ENCODE measurements at places on chromosomes 1 and 21.

GRCh38 chr1:232556351-232556750 is 73.6 kb downstream of the SIPA1L2 start:
- no peak for DNase-seq

- no peak for DNase-seq
Measured at GRCh38 chr1:160093624-160094290, 4.7 kb downstream of the IGSF8 start.

DNA sequence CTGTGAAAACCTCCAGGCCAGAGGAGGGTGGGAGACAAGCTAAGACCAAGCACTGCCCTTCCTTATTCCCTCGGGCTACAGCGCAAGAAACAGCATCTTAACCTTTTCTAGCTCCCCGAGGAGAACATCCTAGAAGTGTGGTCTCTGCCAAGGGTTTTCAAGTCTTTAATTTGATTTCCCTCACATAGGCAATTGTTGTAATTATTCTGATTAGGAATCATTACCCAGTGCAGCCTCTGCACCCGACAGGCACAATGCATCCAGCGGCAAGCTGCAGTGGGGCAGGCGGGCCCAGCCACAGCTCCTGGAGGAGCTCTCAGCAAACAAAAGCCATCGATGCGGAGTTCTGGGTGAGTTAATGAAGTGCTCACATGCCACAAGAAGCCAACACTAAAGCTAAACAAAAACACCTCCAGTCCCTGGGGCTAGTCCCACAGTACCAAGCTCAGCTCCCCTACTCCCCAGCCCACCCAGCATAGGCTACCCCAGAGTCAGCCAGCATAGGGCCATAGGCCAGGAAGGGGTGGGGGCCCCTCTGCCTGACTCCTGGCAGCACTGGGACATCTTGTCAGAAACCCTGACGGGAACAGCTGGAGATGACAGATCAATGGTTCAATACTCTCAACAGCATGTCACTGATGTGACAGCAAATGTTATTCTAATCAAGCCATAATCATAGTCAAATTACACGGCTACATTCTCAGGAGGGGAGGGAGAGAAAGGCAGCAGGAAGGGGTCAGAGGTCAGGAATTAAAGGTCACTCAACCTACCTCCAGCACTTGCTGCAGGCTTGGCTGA is 42.5 kb downstream of the ERI3 start:
- no peak for DNase-seq

DNA sequence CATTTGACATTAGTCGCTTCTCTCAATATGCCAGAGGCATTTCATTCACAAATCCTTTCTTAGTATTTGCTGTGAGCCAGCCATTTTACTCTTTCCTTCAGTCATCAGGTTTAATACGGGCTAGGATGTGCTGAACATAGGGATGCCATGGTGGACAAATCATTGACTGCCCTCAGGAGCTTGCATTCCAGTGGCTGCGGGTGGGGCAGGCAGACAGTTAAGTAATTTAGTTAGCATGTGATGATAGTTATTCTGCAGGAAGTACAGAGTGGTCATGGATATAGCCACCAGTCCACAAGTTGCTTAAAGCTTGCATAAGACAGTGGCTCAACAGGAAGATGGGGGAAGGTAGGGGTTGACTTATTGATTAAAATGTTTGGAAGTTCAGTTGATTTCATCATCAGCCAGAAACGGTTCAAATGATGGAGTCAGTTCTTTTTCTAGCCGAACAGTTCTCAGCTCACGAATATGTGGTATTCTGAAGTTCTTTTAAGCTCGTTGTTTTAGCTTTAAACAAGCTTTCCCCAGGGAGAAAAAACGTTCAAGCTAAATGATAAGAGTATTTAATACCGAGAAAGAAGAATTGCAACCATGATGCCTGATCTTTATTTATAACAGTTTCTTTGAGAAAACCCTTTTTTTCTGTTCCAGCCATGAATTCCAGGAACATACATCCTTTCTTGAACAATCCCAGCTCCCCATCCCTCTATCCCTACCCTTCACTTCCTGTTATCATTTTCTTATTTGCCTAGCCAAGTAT is 1.4 kb downstream of the SLC22A15 start:
- peak; percentile 88 for DNase-seq

DNA sequence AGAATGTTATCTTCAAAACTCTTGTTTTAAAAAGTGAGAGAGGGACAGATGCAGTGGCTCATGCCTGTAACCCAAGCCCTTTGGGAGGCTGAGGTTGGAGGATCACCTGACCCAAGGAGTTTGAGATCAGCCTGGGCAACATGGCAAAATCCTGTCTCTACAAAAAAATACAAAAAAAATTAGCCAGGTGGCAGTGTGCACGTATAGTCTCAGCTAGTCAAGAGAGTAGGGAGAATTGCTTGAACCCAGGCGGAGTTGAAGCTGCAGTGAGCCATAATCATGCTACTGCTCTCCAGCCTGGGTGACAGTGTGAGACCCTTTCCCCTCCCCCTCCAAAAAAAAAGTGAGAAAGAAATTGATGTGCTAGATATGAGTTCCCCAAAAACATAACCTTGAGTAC is 131.0 kb downstream of the KCNT2 start:
- no peak for DNase-seq

DNA sequence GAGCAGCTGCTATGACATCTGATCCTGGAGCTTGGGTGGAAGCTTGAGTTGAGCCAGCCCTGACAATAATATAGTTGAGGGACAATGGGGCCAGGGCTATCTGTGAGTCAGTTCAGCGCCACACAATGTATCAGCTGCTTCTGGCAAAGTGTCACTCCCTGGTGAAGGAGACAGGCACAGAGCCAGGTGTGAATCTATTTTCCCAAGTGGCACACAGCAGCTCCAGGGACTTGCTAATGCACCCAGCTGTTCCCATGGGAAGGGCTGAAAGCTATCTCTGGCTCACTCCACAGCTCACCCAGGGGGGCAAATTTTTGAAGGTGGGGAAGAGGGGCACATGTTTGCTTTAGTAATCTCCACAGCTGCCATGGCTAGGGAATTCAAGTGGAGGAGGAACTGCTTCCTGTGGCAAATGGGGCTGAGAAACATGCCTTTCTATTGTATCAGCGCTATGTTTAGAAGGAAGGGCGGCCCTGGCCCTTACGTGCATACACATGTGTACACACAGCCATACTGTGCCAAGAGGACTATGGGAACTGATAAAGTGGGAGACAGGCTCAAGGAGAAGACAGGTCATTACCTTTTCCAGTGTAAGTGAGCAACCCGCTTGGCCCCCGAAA is 2.2 kb downstream of the CYB5R1 start:
- DNase-seq = no peak

GRCh38 chr1:54220004-54220811 is 20.2 kb downstream of the MRPL37 start:
- no peak for DNase-seq

DNA sequence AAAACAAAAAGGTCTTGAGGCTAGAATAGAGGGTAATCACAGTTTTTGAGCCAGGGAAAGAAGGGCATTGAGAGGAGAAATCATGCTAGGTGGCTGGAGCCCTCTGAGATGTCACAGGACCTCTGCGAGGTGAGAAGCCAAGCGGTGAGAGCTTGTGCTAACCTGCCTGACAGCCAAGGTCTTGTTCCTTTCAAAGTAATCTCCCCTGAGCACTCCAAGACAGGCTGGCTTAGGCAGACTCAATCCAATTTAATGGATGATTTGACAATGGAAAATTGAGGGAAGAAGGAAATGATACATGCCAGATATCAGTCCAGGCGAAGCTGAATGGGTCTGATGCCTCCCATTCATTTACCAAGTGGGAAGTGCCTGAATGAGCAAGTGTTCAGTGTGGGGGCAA is 311.9 kb upstream of the PTBP2 start:
- no peak for DNase-seq

DNA sequence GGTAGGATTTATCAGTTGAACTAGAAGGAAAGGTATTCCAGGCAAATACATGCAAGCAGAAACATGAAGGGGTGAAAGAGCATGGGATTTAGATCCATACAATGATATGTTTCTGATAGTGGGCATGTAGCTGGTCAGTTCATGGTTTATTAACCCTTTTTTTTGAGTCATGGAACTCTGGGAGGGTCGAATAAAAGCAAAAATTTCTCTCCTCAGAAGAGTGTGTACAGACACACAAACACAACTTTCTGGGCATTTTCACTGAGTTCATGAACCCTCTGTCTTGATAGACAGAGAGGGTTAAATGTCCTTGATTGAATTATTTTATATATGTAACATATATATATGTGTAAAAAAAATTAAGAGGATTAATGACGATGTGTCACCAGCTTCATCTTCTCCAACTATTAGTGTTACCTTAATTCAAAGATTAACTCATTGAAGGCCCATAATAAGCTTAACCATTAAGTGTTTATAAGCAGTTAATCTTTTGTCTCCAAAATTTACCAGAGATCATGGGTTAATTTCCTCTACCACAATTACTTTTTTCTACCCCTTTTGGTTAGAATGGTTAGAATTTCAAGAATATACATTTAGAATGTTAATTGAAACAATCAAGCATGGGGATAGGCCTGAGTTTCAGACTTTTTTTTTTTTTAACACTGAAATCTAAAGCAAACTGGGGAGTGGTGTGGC is 4.6 kb downstream of the JUN start:
- DNase-seq = no peak

DNA sequence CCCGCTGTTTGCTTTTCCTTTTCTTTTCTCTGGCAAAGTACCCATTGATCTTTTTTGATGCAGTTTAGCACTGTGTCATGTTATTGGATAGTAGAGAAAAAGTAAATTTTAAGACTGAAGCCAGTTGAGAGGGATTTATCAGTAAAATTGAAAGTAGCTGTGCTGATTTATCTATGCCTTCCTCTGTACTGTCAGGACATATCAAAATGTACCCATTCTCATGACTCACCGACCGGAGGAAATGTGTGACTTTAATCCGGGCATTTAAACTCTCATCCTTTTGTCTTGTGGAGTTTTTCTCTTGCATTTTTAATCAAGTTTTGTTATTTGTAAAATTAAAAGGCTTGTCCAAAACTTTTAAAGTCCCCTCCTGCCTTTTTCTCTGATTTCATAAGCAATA is 276.6 kb upstream of the FMN2 start:
- no peak for DNase-seq

DNA sequence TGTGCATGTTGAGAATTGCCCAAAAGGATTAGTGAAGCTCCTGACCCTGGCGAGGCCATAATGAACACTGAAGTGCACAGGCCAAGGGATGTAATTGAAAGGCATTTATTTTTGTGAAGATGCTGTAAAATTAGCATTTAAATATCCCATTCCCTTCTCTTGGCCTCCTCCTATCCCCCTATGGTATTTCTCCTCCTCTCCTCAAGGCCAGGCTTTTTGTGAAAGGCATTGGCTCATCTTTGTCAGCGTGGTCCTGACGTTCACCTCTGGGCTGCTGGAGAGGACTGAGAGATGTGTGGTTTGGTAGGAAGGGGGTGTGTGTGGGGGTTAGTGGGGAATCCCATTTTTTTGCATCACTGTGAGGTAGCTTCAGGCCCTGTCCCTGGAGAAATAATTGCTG is 81.5 kb upstream of the CD1D start:
- DNase-seq = no peak
